ENCODE measurements at places on chromosomes 2 and 18.

DNA sequence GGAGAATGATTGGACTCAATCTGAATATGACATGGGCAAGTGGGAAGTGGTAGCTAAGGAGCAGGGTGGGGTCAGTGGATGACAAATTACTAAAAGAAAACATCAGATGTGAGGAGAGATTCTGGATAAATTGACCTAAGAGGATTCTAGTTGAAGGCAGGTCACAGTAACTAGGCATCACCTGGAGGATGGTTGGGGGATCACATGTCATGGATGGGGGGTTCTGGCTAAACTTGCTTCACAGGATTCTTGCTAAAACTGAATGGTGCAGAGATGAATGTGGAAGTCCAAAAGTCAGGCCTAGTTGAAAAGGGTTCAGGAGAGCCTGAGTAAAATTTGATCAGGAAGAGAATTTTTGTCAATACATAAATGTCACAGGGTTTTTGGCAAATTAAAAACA lies 18.3 kb downstream of the CLHC1 start:
- no peak for DNase-seq

DNA sequence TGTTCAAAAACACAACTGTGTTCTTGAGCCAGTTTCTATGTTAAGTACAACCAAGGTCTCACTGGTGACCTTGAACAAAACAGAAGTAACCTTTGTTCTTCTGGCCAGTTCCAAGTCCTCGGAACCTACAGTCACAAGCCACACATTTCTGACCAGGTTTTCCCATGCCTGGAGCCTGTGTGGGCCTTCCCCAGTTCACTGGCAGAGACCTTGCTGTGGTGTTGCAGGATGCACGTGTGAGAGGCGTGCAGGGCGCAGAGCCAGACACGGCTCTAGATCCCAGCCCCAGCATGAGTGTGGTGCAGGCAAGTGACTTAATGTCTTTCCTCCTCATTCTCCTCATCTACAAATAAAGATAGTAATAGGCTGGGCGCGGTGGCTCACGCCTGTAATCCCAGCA lies 25.5 kb upstream of the EDAR start:
- no peak for DNase-seq

- no peak for DNase-seq
These were observed 60.0 kb upstream of the SERTAD2 start for GRCh38 chr2:64713686-64714085.

GRCh38 chr2:181760521-181760920 lies 80.2 kb upstream of the NEUROD1 start:
- no peak for DNase-seq

GRCh38 chr2:64426183-64426952 lies 27.6 kb upstream of the LGALSL start:
- DNase-seq, result no peak

Measured in suppressor macrophage (primary cell).